Caco-2 (cell line): ENCODE measurements at places on chromosomes 11 and 22. TPM values are rescaled to one million over a fixed set of nuclear protein-coding genes. Genes with fewer than 3 reads are reported as not detected.
A peak's percentile ranks its signal among the peaks of the same experiment; 100 is the strongest.

GRCh38 chr11:79313530-79313913, 127.3 kb downstream of the TENM4 start:
- no peaks in the 10 kb centered on the region for H3K27me3 ChIP-seq
- no peak for DNase-seq
- H3K27ac ChIP-seq: no peak overlapping the region
- H3K36me3 ChIP-seq: no peaks in the 10 kb centered on the region

The MYRF gene
- 165 and 169 TPM in 2 replicates for total RNA-seq

DNA sequence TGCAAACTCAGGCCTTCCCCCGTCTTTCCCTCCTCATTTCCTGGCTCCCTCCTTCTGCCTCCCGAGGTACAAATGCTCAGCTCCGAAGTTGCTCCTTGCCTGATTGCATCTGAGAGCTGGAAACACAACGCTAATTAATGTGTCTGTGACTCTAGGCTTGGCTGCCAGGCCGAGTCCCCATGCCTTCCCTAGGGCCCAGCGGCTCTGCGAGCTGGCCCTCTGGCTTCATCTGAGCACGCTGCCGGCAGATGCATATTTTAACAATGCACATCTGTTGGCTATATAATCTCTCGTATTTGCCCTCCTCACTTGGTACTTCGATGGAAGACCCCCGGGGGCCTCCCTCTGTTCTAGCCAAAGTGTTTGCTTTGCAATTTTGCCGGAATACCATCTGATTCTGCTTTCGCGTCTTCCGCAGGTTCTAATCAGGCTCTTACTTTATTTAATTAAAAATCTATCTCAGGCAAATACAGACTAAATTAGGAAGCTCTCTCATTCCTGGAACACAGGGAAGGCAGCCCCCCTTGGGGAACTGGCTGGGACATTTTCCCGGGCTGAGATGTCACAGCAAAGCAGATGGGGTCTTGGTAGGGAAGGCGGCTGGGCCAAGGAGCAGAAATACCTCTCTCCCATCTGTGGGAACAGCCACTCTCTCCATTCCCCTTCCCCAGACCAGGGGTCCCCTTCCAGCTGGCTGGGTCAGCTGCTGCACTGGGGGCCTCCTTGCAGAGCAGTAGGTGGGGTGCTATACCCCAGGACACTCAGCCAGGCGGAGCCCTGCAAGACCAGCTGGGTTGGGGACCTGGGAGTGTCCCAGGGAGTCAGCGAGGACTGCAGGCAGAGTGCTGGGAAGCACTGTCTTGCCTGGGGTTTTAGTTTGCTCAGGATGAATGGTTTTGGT, 162.8 kb downstream of the ST3GAL4 start:
- H3K4me1 ChIP-seq: no peaks in the 10 kb centered on the region
- no peak for DNase-seq
- H3K27me3 ChIP-seq: peaks cover 5% of the 10 kb centered on the region

DNA sequence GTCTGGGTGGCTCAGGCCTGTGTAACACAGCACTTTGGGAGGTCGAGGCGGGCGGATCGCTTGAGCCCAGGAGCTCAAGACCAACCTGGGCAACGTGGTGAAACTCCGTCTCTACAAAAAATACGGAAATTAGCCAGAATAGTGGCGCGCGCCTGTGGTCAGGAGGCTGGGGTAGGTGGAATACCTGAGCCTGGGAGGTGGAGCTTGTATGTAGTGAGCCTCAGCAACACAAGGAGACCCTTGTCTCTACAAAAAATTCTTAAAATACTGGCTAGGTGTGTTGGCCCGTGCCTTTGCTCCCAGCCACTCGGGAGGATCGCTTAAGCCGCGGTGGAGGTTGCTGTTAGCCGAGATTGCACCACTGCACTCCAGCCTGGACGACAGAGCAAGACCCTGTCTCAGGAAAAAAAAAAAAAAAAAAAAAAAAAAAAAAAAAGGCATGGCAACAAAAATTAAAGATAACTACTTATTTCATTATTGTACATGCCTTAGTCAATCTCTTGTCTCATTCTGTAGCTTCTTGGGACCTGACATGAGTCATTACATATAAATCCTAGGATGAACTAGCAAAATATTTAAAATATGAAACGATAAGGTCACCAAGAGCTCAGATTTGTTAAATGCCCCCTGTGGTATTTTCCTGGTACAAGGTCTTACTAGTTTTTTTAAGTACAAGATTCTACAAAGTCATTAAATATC, 1.1 kb downstream of the TAF1D start:
- peak; percentile 76 for DNase-seq
- peaks cover 49% of the 10 kb centered on the region for H3K4me1 ChIP-seq
- no peaks in the 10 kb centered on the region for H3K27me3 ChIP-seq
- peak overlapping the region; percentile 98 for H3K27ac ChIP-seq
- peaks cover 15% of the 10 kb centered on the region for H3K36me3 ChIP-seq

The PARVG gene
- total RNA-seq: not detected in 2 replicates

DNA sequence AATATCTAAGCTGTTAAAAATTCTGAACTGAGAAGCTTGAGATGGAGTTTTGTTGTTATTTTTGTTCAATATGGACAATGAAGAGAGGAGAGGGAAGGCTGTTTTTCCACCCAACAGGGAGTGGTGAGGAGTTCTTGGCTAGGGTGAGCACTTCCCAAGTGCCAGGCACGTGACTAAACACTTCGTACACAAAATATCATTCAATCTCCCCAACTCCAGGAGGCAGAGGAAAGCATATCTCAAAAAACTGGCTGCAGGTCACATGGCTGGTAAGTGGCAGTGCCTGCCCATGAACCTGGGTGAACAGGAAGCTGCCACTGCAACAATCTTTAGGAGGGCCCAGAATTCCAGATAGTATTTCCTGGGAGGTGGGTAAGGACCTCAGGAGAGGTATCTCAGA, 11.6 kb downstream of the ELF5 start:
- H3K27ac ChIP-seq: no peak overlapping the region
- no peaks in the 10 kb centered on the region for H3K4me1 ChIP-seq
- DNase-seq: no peak
- no peaks in the 10 kb centered on the region for H3K27me3 ChIP-seq

The GGTLC3 gene
- not detected in 2 replicates for total RNA-seq

- H3K27ac ChIP-seq: no peak overlapping the region
- no peaks in the 10 kb centered on the region for H3K27me3 ChIP-seq
- no peaks in the 10 kb centered on the region for H3K4me1 ChIP-seq
- H3K4me3 ChIP-seq: no peak overlapping the region
Measured at GRCh38 chr11:90639461-90639993, 416.7 kb upstream of the CHORDC1 start.

DNA sequence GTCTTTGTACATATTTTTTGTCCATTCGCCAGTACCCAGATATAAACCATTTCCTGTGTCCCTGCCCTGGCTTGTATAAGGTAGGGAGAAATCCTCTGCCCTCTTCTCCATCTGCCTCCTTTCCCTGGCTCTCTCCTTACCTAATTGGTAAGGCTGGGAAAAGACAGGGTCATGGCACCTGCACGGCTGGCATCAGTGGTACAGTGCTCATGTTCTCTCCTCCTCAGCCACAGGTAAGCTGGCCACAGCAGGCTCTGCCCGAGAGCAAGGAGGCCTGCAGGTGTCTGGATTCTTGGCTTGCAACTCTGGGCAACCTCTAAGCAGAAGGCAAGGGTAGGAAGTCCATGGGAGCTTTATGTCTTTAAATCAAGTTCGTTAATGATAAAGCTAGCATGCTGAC, 419.9 kb downstream of the BUD13 start:
- H3K4me3 ChIP-seq: no peak overlapping the region
- no peak overlapping the region for H3K27ac ChIP-seq
- H3K36me3 ChIP-seq: no peaks in the 10 kb centered on the region
- H3K27me3 ChIP-seq: no peaks in the 10 kb centered on the region
- H3K4me1 ChIP-seq: no peaks in the 10 kb centered on the region

GRCh38 chr22:48185071-48186055, 1422.9 kb downstream of the TBC1D22A start:
- H3K27me3 ChIP-seq: no peaks in the 10 kb centered on the region
- no peak overlapping the region for H3K4me3 ChIP-seq

DNA sequence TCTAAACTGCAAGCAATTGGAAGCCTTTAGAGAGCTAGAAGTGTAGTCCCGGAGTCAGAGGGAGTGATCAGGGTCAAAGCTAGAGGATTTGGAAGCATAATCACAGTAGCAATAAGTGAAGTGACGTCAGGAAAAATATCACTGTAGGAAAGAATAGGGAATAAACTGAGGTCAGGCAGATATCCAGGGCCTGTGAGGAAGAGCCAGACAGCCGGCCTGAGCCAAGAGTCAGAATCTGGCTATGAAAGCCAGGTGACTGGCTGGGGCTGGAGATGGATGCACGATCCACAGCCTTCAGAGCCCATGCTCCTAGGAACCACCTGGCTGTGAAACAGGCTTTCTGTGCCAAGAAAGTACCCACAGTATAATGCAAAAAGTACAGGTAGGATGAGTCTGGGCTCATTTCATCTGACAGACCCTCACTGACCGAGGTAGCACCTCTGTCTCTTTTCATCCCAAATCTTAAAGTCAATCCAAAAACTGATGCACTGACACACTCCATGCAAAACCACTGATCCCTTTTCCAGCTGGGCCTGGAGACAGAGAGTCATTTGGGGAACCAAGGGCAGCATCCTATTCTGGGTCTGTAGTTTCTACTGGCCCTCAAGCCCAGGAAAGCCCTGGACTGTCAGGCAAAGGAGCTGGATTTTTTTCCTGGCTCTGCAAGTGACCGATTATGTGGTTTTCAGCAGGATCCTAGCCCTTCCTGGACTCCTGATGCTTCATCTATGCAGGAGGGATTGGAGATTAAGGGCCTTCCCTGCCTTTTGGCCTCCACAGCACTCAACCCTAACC, 21.3 kb downstream of the TRIM66 start:
- no peak for DNase-seq
- no peaks in the 10 kb centered on the region for H3K4me1 ChIP-seq
- no peaks in the 10 kb centered on the region for H3K27me3 ChIP-seq

- no peak for DNase-seq
- peaks cover 7% of the 10 kb centered on the region; the same call in 1 of the 2 replicates for H3K4me1 ChIP-seq
- no peak overlapping the region for H3K27ac ChIP-seq
- H3K27me3 ChIP-seq: no peaks in the 10 kb centered on the region
Measured at GRCh38 chr11:57983191-57983590, 40.5 kb upstream of the OR9Q1 start.

The BTBD18 gene
- total RNA-seq: not detected in 2 replicates

DNA sequence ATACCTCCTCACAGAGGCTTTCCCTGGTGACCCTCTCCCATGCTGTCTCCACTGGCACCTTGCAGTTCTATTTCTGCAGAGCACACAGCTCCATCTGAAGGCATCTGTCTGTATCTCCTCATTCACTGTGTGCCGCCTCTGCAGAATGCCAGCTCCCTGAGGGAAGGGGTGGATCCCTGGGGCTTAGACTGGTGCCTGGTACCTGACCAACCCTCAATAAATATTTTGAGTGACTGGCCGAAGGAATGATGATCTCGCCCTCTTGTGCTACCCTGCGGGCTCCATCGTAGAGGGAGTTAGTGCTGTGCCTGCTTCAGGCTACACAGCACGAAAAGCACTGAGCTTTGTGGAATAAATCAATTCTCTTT, 1.6 kb downstream of the CBX7 start:
- H3K4me3 ChIP-seq: no peak overlapping the region
- DNase-seq: no peak
- H3K27me3 ChIP-seq: peaks cover 2% of the 10 kb centered on the region; the same call in 1 of the 2 replicates
- H3K36me3 ChIP-seq: no peaks in the 10 kb centered on the region

GRCh38 chr22:20956258-20957101, 10.6 kb upstream of the AIFM3 start:
- H3K4me3 ChIP-seq: peak overlapping the region; percentile 77
- peak; percentile 74 for DNase-seq
- H3K27ac ChIP-seq: peak overlapping the region; percentile 42
- no peaks in the 10 kb centered on the region; the same call in none of the 2 replicates for H3K36me3 ChIP-seq
- H3K27me3 ChIP-seq: no peaks in the 10 kb centered on the region

GRCh38 chr11:13073119-13073981, 64.2 kb downstream of the RASSF10 start:
- no peaks in the 10 kb centered on the region for H3K27me3 ChIP-seq
- no peak for DNase-seq
- no peak overlapping the region for H3K27ac ChIP-seq
- H3K36me3 ChIP-seq: no peaks in the 10 kb centered on the region
- H3K4me3 ChIP-seq: no peak overlapping the region
- no peaks in the 10 kb centered on the region for H3K4me1 ChIP-seq

- H3K4me3 ChIP-seq: no peak overlapping the region
- H3K27ac ChIP-seq: no peak overlapping the region
- H3K36me3 ChIP-seq: no peaks in the 10 kb centered on the region
Measured at GRCh38 chr22:16922076-16922475, 85.9 kb downstream of the GAB4 start.

DNA sequence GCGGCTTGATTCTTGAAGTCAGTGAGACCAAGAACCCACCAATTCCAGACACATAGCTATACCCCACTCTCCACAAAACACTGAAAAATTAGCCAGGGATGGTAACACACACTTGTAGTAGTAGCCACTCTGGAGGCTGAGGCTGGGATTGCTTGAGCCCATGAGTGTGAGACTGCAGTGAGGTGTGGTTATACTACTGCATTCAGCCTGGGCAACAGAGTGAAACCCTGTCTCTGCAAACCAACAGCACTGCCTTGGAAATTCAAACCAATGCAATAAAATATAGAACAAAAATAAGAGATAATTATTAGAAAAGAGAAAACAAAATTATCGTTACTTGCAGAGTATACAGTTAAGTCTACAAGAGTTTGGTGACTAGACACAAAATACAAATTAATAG, 20.2 kb upstream of the PRDM10 start:
- no peaks in the 10 kb centered on the region for H3K36me3 ChIP-seq
- no peak for DNase-seq
- peaks cover 59% of the 10 kb centered on the region for H3K4me1 ChIP-seq
- H3K27ac ChIP-seq: peak overlapping the region; percentile 71
- H3K4me3 ChIP-seq: no peak overlapping the region
- no peaks in the 10 kb centered on the region for H3K27me3 ChIP-seq

The SCT gene
- not detected in 2 replicates for total RNA-seq

DNA sequence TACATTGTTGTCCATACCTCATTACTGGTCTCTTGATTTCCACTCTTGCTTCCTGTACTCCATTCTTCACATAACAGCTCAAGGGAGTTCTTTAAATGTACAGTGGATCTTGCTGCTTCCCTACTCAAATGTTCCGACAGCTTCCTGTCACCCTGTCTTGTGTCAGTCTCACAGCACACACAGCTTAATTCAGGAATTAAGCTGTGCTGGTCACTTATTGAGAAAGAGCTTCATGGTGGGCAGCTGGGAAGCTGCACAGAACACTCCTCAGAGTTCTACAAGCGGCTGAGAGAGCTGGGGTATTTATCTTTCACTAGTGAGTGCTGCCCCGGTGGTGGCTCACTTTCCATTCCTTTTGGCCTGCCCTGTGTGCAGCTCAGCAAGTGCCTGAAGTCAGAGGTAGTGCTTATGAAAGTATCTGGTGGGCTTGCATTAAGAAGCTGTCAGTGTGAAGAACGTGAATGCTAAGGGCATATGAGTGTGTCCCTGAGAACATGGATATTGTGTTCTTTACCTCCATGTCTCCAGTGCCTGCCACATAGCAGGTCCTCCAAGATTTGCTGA, 48.7 kb downstream of the KCNQ1OT1 start:
- DNase-seq: no peak
- H3K4me1 ChIP-seq: no peaks in the 10 kb centered on the region
- H3K27me3 ChIP-seq: no peaks in the 10 kb centered on the region
- H3K27ac ChIP-seq: peak overlapping the region; percentile 10
- H3K4me3 ChIP-seq: no peak overlapping the region
